ENCODE measurements at places on chromosomes 7 and 10.

DNA sequence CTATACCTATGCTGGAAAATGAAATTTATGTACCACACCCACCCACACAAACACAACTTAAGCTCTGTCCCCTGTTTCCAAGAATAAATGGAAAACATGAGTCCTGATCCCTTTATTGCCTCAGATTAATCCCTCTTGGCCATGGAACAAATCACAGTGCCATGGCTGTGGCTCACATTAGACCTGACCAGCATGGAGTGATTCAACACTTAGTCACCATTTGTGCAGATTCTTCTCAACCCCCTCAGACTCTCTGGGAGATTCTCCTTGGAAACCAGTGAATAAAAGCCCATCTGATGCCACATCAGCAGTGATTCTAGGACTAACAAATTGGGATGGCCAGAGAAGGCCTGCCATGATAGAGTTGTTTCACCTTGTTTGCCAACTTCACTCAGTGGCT, 204.4 kb upstream of the TMEM72 start:
- DNase-seq: no peak

- DNase-seq: no peak
Observed at GRCh38 chr7:115368998-115369397, 447.1 kb downstream of the MDFIC start.

GRCh38 chr10:123429706-123430221, 236.4 kb upstream of the GPR26 start:
- no peak for DNase-seq

DNA sequence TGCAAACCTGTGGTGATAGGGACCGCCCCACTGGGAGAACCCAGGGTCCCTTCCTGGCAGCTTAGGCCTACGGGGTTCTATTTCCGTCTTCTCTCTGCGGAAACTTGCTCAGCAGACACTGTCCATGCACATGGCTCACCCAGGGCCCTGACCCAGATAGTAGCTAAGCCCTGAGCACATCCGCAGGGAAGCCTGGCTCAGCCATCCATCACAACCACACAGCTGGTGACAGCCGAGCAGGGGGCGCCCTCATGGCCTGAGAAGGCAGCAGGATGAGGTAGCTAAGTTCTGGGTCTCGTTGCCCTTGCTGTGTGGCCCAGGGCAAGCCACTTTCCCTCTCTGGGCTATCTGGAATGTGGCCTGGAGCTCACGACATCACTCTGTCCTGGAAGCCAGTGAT, 23.3 kb downstream of the NPTX2 start:
- DNase-seq: no peak

DNA sequence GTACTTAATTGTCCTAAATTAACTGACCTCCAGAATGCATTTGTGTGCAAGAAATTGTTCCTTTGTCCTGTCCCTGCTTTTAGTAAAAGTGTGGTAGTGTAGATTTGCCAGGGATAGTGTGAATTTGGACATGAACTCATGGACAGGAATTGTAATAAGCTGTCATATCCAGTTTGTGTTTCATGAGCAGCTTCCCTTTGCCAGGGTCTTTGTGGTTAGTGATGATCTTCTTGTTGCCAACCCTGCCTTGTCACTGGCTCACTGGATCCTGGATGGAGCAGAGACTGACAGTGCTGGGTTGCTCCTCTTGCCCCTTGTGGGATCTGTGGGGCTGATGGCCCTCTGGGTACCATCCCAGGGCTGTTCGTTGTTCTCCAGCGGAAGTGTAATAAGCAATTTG, 110.1 kb downstream of the CCNY start:
- no peak for DNase-seq

DNA sequence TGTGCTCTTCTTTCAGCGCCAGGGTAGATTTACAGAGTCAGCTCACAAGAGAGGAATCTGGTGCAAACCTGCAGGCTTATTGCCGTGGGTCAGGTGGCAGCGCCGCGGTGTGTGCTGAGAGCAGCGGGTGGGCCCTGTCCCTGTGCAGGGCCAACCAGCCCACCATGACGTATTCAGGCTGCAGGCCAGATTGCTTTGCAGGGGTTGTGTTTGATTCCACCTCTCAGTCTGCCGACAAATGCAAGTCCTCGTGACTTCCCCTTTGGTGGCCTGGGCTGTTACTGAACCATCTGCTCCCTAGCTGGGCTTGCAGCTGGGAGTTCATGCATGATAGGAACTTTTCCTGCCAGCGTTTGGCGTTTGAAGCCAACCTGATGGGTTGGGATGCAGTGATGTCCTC, 66.7 kb upstream of the LEP start:
- no peak for DNase-seq

DNA sequence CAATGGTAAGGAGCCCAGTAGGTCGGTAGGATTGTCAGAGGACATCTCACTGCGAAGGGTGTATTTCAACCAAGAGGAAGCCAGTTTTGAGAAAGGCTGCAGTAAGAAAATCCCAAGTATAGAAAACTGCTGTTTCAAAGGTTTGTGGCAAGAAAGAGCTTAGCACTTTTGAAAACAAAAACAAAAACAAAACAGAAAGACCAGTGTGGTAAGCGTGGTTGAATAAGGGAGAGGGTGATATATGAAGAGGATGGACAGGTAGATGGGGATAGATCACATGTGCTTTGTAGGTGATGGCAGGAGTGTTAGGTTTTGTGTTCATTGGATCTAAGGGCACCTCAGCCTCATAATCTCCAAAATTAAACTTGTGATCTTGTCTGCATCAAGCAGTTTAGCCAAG, 141.6 kb upstream of the WNT16 start:
- no peak for DNase-seq

GRCh38 chr7:98284335-98285036, 3.0 kb downstream of the BRI3 start:
- DNase-seq: no peak

- no peak for DNase-seq
Observed at GRCh38 chr7:41565655-41566054, 137.2 kb downstream of the INHBA start.

DNA sequence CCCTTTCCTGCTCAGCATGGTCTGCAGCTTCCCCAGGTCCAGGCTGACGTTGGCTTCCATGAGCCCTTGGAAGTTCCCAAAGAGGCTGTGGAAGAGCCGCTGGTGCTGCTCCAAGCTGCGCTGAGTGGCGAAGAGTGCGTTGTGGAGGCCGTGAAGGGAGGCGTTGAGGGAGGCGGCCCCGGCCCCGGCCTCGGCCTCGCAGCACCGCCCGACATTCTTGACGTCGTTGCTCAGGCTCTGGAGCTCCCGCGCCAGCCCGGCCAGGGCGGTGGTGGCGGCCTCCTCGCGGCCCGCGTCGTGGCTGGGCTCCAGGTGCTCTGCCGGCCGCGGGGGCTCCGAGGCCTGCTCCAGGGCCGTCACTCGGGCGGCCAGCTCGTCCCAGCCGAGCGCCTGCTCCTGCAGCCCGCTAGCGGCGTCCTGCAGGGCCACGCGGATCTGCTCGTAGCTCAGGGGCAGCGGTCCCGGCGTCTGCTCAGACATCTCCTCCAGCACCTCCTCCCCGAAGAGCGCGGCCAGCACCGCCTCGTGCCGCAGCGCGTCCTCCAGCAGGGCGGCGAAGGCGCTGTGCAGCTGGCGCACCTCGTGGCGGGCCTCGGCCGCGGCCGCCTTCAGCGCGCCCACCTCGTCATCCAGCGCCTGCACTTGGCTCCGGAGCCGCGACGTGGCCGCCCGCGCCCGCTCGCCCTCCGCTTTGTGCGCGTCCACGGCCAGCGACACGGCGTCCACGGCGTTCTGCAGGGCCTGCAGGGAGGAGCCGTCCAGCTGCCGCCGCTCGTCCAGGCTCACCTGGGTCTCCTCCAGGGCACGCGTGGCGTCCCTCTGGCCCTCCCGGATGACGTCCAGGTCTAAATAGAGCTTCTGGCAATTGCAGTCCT, 14.7 kb downstream of the MMRN2 start:
- no peak for DNase-seq

DNA sequence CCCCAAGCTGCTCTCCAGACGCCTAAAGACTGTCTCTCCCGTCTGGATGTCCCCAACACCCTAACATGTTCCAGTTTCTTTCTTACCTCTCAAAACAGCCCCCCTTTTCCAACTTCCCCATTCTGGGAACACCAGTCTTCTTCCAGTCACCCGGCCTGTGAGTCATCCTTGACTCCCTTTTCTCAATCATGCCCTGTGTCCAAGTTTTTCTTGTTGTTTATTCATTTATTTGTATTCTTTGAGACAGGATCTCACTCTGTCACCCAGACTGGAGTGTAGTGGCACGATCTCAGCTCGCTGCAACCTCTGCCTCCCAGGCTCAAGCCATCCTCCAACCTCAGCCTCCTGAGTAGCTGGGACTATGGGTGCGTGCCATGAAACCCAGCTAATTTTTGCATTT, 15.6 kb downstream of the SNX10 start:
- DNase-seq: no peak

DNA sequence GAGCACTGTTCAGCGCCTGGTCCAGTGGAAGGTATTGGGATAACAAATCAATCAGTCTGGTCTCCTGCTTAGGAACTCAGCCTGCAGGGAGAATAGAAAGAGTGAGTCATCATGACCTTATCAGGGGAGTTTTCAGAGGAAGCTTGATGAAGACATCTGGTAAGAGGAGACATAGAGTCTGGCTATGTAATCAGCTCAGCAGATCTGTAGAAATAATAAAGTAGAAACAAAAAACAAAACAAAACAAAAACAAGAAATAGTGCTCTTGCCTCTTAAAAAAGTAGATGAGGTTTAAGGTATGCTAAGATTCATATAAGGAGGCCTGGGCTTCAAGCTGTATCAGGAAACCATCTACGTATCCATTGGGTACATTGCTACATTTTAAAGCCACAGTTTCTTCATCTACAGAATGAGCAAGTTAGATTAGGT, 14.4 kb downstream of the TAS2R41 start:
- DNase-seq: no peak

GRCh38 chr10:114504769-114505579, 100.7 kb upstream of the AFAP1L2 start:
- DNase-seq: no peak

GRCh38 chr7:47183862-47184590, 397.9 kb downstream of the TNS3 start:
- no peak for DNase-seq

- DNase-seq: no peak
Observed at GRCh38 chr10:97518301-97519043, 19.7 kb downstream of the UBTD1 start.

DNA sequence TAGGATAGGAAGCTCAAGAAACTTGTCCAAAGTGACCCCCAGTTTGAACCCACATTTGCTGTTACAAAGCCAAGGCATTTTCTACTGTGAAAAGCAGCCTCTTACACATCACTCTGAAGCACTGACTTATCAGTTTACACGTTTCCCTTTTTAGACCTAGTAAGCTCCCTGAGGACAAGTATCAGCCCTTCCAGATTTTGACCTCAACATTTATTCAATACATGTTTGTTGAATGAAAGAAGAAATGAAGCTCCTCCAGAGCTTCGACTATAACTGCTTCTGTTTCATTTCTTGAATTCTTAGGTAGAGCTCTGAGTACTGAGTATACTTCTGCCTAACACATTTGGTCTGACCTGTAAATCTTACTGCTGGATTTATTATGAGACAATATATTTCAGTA, 2.7 kb downstream of the WASL start:
- DNase-seq: no peak
